ENCODE measurements at places on chromosomes 6 and 20.

GRCh38 chr6:2695454-2696095, 55.1 kb downstream of the MYLK4 start:
- no peak overlapping the region for H3K4me3 ChIP-seq
- peaks cover 4% of the 10 kb centered on the region for H3K27me3 ChIP-seq
- no peak overlapping the region for H3K27ac ChIP-seq
- no peak for DNase-seq
- no peaks in the 10 kb centered on the region for H3K4me1 ChIP-seq

DNA sequence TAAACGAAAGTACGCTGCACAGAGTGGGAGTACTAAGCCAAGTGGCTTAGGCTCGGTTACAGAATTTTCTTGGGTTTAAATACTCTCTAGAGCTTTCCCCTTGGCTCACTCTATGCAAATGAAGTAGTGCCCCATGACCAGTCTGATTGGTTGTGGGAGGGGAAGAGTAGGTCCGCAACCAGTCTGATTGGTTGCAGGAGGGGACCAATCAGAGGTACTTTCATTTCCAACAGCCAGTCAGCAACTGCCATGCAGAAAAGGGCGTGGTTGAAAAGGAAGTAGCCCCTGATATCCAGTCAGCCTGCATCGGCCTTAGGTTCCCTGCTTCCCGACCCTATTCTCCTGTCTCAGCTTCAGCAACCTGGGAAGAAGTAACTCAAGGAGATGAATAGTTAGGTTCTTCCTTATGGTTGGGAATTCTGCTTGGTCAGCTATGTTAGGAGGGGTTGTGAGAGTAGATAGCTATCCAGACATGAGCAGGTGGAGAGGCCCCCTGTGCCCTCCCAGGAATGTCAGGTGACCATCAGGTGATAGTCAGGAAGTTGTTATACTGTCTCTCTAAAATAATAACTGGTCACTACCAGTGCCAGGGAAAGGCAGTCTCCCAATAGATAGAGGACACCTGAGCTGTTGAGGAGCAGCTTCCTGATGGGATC, 57.4 kb downstream of the FARS2 start:
- no peaks in the 10 kb centered on the region for H3K27me3 ChIP-seq
- H3K36me3 ChIP-seq = no peaks in the 10 kb centered on the region
- H3K27ac ChIP-seq = no peak overlapping the region
- no peak for DNase-seq

DNA sequence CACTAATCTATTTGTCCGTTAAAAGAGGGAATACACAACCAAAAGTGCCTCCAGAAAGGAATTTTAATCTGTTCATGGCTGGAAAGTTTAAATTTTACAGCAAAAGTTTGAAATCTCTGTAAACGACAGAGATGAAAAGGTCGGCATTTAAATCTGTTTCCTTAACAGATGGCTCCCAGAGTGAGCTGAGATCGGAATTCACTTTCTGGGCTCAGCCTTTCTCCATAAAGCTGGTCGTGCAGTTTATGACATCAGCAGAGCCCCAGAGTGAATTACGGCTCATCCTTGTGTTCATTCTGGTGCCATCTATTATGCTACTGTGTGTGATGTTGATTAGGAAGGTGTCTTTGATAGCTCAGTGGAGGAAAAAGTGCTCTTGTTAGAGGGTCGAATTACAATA, 117.6 kb upstream of the ZFP64 start:
- H3K4me3 ChIP-seq = no peak overlapping the region
- H3K4me1 ChIP-seq = no peaks in the 10 kb centered on the region
- no peaks in the 10 kb centered on the region for H3K36me3 ChIP-seq
- H3K27ac ChIP-seq = no peak overlapping the region

DNA sequence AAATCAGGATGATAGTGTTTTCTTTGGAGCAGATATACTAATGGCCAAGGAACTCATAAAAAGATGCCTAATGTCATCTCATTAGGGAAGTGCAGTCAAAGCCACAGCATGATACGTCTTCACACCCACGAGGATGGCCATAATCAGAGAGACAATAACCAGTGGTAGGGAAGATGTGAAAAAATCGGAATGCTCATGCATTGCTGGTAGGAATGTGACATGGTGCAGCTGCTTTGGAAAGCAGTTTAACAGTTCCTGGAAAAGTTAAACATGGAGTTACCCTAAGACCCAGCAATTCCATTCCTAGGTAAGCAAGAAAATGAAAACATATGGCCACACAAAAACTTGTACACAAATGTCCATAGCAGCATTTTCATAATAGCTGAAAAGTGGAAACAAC, 29.9 kb downstream of the BCAS1 start:
- H3K27me3 ChIP-seq = no peaks in the 10 kb centered on the region
- H3K4me1 ChIP-seq = peaks cover 2% of the 10 kb centered on the region
- no peaks in the 10 kb centered on the region for H3K36me3 ChIP-seq
- DNase-seq = no peak
- H3K27ac ChIP-seq = no peak overlapping the region

DNA sequence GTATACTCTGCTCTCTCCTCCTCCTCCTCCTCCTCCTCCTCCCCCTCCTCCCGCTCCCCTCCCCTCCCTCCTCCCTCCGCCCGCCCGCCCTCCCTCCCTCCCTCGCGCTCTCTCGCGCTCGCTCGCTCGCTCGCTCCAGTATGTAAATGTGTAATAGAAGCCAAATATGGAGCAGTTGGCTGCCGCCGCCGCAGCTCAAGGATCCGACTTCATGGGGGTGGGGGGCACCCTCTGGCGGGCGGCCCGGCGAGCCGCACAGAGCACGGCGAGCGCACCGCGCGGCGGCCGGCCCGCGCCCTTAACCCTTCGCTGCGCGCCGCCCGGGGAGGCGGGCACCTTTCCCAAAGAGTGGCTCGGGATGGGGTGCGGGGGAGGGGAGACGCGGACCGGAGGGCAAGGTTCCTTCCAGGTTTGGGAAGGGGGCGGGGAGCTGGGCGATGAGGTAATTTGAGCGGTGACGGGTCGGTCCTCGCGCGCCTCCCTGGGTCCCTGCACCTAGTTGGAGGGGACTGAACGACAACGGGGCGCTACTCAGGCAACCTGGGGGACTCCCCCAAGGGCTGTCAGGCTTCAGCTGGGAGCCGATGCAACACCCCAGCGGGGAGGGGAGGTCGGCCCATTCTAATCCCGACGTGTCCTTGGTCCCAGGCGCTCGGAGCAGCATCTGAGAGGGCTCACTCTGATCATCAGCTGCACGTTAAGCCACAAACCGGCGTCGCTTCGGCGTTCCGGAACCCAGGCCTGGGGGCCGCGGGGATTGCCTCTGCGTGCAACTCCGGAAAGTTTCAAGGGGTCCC, 409 bp upstream of the ATXN1 start:
- H3K36me3 ChIP-seq = no peaks in the 10 kb centered on the region
- peaks cover 27% of the 10 kb centered on the region for H3K4me1 ChIP-seq
- peak overlapping the region; percentile 93 for H3K4me3 ChIP-seq
- H3K27me3 ChIP-seq = peaks cover 14% of the 10 kb centered on the region

DNA sequence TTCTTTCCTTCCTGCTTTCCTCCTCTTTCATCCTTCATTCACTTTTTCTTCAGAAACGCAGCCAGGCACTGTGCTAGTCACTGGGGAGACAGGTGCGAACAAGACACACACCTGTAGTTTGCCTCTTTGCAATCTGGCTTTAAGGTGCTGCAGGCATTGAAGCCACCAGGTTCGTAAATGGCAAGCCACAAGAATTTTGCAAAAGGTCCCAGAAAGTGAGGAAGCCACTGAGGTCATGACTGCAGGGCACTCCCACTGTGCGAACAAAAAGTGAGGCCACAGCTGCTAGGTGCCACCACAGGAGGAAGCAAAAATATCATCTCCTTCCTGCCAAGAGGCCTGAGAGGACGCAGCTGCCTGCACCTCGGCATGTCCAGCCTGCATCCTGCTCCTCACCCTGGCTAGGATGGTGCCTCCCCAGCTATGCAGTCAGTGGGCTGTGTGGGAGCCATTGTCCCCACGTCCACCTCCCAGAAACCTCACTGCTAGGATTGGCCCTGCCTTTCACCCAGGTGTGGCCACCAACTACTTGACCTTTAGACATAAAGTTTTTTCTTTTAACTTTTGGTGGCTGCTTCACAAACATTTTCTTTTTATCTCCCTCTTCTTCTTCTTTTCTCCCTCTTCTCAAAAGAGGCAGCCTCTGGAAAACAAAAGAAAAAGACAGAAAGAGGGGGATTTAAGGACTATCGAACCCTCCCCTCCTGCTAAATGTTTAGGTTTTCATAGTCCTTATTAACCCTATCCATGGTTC, 230.8 kb downstream of the BCAS1 start:
- peak overlapping the region; percentile 27 for H3K27ac ChIP-seq
- H3K4me1 ChIP-seq = no peaks in the 10 kb centered on the region
- no peak for DNase-seq
- H3K27me3 ChIP-seq = no peaks in the 10 kb centered on the region
- no peaks in the 10 kb centered on the region for H3K36me3 ChIP-seq

DNA sequence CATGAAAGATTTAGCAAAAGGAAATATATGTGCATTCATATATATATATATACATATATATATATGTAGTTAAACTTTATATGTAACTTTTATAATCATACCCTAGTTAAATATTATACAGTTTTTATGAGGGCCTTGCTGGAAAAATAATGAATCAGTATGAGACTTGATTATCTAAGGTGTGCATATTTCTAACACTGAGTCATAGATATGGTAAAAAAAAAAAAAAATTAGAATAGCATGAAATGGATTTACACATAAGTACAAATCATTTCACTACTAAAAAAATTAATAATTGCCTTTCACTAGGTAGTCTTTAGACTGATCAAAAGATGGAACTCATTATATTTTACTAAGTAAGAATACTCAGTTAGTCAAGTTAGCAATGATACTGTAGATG, 51.3 kb upstream of the DST start:
- H3K27ac ChIP-seq = no peak overlapping the region
- peaks cover 2% of the 10 kb centered on the region for H3K4me1 ChIP-seq
- H3K36me3 ChIP-seq = no peaks in the 10 kb centered on the region
- no peak for DNase-seq
- no peaks in the 10 kb centered on the region for H3K27me3 ChIP-seq
